ENCODE measurements at places on chromosomes 13 and 19.
A peak's percentile ranks its signal among the peaks of the same experiment; 100 is the strongest.

DNA sequence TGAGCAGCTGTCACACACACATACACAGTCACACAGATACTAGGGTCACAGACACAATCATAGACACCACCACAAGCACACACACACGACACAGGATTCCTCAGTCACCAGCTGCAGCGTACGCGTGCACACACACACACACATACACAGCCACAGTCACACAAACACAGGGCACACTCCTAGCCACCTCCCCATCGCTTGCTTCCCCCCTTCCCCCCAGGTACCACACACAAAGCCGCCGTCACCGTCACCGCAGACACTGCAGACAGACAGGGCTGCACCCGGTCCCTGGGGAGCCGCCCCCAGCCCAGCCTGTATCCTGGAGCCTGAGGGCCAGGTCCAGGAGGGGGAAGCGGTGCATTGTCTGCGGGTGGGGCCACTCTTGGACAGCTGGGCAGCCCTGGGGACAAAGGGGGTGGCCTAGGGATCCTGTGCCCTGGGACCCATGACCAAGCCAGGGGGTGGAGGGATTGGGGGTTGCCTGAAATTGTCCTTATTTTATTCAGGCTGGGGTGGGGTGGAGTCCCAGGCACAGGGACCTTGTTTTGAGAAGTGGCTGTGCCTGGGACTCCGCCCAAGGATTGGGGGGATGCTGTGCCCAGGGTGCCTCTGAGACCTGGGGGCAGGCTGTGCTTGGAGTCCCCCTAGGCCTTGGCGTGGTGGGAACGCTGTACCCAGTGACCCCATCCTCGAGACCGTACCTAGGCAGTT is 957 bp downstream of the NUMBL start:
- DNase-seq: peak; percentile 32

- no peak for DNase-seq
Measured at GRCh38 chr19:38648769-38649304, 1.4 kb downstream of the ACTN4 start.

GRCh38 chr19:49506575-49507105 is 5.8 kb upstream of the FCGRT start:
- DNase-seq: peak; percentile 89

GRCh38 chr19:14476673-14477401 is 1.7 kb upstream of the PTGER1 start:
- DNase-seq: no peak

DNA sequence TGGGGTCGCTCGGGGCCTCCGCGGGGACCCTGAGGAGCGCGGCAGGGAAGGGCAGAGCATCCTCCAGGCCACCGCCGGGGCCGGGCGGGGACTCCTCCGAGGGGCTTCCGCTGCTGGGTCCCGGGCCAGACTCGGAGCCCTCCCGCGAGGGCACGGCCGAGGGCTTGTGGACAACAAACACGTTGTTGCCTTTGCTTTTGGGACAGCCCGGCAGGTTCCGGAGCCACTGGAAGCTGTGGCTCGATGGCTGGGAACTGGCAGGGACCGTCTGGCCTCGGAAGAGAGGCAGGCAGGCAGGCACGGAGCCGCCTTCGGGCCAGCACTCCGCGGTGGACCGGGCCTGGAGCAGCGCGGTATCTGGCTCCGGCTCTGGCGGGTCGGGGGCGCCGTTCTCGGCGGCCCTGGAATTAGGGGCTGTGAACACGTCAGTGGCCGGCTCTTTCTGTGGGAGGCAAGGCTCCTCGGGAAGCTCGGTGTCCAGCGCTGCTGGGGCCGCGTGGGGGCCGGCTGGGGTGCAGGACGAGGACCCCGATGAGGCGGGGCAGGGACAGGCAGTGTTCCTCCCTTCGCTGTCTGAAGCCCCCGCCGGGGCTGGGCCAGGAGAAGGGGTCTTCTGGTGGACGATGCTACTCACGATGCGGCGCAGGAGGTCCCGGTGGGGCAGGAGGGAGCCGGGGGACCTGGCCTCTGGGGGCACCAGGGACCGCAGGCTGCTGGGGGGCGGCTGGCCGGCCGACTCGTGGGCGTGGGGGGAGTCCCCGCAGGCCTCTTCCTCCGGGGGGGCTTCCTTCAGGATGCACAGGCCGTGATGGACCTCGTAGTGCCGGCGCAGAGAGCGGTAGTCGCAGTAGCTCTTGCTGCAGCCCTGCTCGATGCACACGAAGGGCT is 27.6 kb downstream of the ZNF541 start:
- peak; percentile 38 for DNase-seq

DNA sequence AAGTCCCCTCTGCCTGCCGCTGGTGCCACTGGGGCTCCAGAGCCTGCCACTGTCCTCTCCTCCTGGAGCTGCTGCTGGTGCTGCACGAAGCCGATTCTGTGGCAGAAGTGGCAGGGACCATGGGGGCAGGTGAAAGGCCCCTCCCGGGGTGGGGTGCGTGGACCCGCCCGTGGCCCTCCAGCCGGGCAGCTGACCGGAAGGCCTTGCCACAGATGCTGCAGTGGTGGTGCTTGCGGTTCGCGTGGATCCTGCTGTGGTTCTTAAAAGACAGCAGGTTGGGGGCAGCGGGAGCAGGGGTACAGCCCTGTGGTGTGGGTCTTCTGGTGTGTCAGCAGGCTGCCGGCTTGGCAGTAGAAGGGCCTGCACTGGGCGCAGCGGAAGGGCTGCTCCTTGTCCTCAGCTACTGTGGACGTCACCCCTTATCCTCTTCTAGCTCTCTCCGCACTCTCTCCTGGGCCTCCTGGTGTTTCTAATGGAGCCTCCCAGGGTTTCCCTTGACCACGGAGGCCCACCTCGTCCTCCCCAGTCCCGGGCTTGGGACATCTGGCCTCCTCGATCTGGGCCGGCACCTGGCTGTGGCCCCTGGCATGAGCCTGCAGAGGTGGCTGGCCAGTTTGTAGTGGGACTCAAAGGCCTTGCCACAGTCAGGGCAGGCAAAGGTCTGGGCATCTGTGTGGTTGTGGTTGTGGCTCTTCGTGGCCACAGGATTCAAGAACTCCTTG is 380.4 kb downstream of the OLFM4 start:
- no peak for DNase-seq

- DNase-seq: peak; percentile 50
Measured at GRCh38 chr19:23823952-23824389, 65.3 kb upstream of the ZNF681 start.

- no peak for DNase-seq
Measured at GRCh38 chr13:35888457-35888883, 242.7 kb downstream of the DCLK1 start.

GRCh38 chr19:39599116-39599515 is 3.2 kb upstream of the LGALS13 start:
- DNase-seq: peak; percentile 67

DNA sequence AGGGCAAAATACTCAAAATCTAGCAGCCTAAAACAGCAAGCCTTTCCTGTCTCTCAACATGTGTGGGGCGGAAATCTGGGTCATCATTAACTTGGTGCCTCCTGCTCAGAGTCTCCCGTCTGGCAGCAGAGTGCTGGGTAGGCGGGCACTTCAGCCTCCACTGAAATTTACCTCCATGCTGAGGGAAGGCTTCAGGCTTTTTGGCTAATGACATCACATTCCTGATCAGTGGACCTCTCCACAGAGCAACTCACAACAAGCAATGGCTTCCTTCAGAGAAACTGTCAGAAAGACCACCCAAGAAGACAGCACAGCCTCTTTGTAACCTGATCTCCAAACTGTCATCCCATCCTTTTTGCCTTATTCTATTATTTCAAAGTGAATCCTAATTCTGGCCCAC is 1109.0 kb downstream of the UQCRFS1 start:
- DNase-seq: peak; percentile 16

GRCh38 chr13:42388326-42388725 is 116.4 kb downstream of the AKAP11 start:
- DNase-seq: no peak

DNA sequence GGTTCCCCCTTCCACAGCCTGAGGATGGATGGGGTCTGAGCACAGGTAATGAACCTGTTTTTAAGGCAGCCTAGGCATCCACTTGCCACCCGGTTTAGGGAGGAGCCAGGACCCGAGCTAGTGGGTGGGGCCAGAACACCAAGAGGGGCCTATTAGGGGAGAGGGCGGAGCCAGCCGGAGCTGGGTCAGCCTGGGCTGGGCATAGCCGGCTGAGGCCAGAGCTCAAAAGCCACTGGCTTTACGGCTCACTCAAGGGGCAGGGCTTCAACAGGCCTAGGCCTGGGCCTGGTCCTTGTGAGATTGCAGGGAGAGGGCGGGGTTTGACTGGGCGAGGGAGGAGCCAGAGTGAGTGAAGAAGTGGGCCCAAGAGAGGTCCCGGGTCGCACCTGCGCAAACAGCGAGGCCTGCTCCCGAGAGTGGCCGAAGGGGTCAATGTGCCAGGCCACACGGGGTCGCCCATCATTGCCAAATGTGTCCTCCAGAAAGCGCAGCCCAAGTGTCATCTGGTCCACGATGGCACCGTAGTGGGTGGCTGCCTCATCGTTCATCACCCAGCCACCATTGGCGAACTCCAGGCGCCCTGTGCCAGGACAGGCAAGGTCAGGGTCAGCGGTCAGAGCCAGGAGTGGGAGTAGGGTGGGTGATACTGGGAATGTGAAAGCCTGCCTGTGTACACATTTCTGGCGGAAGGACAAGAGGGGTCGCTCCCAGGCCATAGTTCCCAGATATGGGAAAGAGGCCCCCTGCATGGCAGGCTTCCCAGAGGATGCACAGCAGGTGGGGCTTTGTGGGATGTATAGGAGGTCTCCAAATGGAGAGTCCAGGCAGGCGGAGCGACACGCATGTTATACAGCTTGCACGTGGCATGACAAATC is 1.9 kb downstream of the MAN2B1 start:
- peak; percentile 96 for DNase-seq

DNA sequence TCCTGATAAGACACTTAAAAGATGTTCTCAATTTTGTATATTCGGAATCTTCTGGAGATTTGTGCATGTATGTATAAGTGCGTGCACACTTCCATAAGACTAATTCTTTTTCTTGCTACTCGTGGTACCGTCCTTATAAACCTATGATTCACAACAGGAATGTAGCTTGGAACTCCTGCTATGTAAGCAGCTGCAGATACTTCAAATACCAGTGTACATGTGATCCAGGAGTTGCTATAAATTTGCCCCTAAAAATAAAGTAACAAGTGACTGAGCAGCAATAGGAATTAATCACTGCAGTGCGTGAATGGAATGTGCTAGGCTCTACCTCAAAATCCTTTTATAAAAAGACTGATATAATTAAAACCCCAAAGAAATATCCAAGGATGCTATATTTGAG is 214.9 kb downstream of the KLF5 start:
- no peak for DNase-seq

DNA sequence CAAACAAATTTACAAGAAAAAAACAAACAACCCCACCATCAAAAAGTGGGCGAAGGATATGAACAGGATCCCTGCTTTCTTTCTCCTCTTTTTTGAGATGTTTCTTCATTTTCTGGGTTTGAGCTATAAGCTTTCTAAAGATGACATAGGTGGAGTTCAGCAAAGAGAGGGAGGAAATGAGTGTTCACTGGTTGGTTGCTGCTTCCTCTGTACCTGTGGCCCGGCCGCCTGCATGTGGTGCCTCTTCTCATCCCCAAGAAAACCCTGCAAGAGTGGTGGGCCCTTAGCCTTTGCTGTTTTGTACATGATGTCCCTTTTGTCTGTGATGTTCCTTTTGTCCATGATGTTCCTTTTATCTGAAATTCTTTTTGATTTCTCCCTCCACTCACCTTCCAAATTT is 178.4 kb upstream of the SERP2 start:
- no peak for DNase-seq

GRCh38 chr19:40724855-40725254 is 7.9 kb downstream of the ITPKC start:
- DNase-seq: no peak

- DNase-seq: peak; percentile 84
Measured at GRCh38 chr19:45496349-45496953, 396 bp downstream of the RTN2 start.

- DNase-seq: no peak
Measured at GRCh38 chr19:13691569-13692435, 72.5 kb upstream of the MRI1 start.

GRCh38 chr19:16527334-16527935 is 14.8 kb downstream of the CHERP start:
- no peak for DNase-seq

DNA sequence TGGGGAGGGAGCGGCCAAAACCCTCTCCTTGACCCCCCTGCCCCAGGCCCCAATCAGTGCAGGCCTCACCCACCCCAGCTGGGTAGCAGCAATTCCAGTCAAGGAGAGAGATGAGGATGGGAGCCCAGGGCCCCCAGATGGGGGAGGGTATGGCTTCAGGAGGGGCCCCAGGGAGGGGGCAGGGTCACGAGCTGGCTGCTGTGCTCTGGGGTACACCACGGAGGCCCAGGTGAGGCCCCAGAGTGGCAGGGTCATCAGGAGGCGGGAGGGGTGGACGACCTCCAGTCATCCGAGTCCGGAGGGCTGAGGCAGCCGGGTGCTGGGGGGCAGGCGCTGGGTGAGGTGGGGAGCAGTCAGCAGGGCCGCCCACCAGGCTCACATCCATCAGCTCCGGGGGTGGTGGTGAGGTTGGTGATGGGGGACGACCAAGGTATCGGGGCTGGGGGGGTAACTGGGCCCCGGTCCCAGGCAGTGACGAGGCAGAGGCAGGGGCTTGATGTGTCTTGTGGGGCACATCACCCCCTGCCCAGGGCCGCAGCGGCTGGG is 8.4 kb downstream of the DYRK1B start:
- no peak for DNase-seq

DNA sequence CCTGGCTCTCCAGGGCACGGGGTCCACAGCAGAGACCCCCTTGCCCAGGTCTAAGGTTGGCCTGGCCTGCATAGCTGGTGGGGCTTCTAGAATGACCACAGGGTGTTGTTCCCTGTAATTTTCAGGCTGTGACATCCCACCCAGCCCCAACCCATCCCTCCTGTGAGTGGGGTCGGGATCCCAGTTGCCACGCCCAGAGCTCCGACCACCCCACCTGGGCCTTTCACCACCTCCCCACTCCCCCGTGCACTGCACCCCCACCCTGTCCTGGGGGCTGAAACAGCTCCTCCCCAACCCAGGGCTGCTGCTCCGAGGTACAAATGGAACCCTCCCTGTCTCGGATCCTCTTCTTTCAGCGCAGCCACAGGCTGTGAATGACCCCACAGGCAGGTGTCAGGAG is 8.4 kb upstream of the SLC7A10 start:
- DNase-seq: no peak

- no peak for DNase-seq
Measured at GRCh38 chr19:932648-933552, 7.1 kb downstream of the ARID3A start.

- DNase-seq: no peak
Measured at GRCh38 chr13:94726425-94726824, 14.1 kb upstream of the SOX21 start.

- no peak for DNase-seq
Measured at GRCh38 chr19:12199757-12200419, 37.0 kb downstream of the ZNF136 start.

Data from WTC11 (cell line).